ENCODE measurements at places on chromosomes 5 and 9.
A peak's percentile ranks its signal among the peaks of the same experiment; 100 is the strongest.

DNA sequence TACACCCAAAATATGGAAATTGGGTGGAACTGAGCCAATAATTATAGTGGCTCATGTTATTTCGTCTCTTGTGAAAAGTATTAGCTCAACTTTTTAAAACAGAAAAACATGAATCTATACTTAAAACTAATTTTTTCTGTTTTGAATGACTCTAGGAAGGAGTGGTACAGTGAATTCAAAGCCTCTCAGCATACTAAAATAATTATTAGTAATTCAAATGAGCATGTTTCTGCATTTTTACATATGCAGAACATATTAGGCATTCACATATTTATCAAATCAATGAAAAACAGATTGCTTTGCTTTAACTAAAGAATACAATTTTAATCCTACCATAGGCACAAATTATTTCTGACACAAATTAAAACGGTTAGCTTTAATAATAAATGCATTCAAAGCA lies 54.3 kb downstream of the CSNK1A1 start:
- no peak for DNase-seq

DNA sequence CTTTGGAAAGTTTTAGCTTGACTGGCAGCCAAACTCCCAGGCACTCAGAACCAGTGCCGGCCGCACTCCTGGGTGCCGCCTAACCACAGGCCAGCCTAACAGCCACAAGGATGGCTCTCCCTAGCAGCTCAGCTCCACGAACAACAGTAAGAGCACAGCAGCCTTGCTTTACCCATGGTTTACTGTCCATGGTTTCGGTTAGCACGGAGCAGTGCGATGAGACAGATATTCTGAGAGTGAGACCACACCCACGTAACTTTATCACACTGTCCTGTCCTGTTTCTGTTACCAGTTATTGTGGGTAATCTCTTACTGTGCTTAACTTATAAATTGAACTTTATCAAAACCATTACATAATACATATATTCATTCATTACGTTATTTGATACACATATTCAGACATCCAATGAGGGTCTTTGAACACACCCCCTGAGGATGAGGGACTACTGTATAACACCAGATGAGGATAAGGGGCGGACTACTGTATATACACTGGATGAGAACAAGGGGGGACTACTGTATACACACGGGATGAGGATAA lies 12.4 kb downstream of the CLPTM1L start:
- no peak for DNase-seq

DNA sequence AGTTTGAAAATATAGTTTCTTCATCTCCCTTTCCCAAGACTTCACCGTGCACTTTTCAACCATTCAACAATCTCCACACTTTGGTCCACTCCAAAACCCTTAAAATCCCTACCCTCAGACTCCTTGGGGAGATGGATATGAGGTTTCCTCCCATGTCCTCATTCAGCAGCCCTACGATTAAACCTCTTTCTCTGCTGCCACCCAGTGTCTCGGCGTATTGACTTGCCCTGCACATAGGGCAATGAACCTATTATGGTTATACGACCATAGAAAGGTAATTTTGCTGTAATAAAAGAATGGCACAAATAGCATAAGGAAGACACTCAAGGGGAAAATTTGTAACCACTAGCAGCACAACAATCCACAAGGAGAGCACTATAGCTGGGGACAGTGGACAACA lies 803.5 kb downstream of the TLE1 start:
- no peak for DNase-seq

GRCh38 chr9:6216002-6216401 lies 395 bp downstream of the IL33 start:
- DNase-seq = no peak

DNA sequence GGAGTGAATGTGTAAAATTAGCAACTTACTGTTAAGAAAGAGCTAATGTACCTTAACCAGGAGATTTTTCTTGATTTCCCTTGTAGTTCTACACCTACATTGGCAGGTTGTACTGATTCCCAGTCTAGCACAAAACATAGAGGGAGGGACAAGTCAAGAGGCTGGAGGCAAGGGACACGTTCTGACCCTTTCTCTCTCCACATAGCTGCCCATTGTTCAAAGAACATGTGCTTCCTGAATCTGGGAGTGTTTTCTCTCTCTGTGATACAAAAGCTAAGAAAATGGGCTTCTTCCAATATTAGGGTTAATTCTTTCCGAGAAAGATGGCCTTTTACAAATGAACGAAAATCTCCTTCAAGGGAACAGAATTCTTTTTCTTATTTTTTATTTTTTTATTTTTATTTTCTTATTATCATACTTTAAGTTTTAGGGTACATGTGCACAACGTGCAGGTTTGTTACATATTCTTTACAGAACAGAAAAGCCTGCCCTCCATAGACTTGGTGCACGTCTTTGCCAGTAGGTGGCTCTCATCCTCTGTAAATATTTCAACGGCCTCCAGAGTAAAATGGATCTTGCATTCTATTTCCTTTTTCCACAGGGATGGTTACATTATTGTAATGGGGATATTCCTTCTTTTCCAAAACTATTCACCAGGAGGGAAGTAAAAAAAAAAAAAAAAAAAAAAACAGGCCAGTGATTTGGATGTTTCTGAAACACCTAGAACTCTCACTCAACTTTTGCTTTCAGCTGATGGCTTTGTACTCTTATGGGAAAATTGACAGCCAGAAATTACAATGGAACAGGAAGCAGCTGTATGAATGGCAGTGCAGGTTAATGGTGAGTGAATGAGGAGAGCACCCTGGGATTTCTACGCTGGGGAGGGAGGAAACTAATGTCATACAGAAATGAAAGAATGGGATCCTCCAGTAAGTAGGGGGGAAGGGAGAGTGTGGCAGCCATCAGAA lies 13.1 kb upstream of the IFNA5 start:
- DNase-seq = peak; percentile 34

- no peak for DNase-seq
Measured at GRCh38 chr9:112997236-112997941, 14.6 kb downstream of the ZNF883 start.

DNA sequence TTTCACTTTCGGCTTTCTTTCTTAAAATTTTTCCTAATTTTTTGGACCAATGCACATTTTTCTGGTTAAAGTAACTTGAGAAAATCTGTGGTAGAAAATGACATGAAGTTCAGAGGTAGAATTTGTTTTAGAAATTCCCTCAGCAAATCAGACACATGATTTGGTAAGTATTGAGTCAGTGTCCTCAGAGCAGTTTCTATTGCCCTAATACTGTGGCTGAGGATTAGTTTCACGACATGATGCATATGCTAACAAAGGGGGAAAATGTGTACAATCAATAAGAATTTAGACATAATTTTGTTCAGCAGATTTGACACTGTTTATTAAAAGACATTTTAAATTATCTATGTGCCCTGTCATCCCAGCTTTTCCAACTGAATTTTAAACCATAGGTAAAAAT lies 56.2 kb upstream of the GCNT4 start:
- DNase-seq = no peak

GRCh38 chr9:36017278-36017677 lies 19.4 kb upstream of the RECK start:
- no peak for DNase-seq

DNA sequence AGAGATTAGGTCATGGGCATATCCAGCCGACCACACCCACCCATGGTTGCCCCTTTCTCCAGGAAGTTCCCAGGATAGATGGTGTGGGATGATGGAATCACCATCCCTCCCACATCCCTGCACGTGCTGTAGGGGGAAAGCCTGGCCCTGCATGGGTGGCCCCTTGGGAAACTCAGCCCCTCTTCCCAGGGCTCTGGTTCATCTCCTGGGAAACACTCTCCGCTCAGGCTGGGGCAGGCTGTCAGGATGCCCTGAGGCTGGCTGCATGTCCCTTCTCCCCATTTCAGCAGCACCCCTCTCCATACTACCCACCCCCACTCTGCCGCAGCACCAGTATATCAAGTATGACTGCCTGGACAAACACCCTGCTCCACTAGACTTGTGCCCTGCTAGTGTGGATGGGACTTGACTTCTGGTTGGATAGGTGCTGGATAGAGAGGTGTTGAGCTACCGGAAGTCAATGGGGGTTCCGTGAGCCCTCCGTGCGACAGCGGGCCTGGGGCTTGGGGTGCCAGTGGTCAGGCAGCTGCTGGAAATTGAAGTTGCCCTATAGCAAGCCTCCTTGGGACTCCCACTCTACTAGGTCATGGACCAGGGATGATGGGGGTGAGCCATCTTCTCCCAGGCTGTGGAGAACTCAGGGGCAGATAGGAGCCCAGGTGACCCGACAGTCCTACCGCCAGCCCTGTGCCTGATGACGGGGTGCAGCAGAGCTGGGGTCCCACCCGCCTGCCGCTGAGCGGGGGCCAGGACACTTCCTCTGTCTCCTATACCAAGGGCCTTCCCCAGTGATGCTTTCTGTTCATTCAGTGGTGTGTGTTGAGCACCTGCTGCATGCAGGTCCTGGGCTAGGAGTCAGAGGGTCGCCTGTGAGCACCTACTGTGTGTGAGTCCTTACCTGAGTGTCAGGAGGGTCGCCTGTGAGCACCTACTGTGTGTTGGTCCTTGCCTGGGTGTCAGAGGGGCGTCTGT lies 69.4 kb upstream of the COL5A1 start:
- no peak for DNase-seq

- DNase-seq = no peak
Measured at GRCh38 chr9:100587375-100587774, 9.5 kb downstream of the CAVIN4 start.

DNA sequence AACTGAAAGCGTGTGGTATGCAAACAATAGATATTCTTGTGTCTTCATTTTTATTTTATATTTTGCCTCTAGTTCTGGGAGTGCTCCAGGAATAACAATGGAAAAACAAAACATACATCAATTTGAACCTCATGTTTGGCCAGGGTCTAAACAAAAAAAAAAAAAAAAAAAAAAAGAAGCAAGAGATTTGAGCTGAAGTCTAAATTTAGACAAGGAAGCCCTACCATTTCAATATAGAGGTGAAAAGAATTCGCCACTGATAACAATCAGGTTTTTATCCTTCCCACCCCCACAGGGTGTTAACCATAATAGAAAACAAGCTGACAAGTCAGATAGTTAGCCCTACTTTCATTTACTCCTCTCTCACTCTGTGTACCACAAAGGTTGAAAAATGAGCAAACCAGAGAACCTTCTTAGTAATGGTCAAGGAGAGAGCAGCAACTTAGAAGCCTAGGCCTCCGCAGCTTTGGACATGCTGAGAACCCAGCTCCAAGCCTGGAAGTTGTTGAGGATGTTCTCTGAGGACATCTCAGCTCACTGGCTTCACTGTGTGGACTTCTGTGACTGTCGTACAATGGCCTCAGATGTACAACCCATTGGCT lies 118.2 kb upstream of the HMHB1 start:
- no peak for DNase-seq

DNA sequence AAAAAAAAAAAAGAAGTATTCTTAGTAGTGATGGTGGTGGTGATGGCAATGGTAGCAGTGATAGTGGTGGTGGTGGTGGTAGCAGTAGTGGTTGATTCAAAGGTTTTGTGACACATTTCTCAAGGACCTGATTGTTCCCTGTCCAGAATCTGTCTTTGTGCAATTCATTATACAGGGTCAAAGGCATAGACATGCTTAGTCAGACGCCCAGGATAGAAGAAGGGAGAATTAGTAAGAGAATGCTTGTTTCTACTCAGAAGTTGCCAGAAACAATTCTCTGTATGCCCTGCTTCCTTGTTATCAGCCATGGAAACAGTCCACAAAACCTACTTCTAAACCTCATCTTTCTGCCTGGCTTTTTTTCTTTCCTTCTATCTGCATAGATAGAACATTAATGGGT lies 89.4 kb downstream of the SLC44A1 start:
- DNase-seq = no peak

DNA sequence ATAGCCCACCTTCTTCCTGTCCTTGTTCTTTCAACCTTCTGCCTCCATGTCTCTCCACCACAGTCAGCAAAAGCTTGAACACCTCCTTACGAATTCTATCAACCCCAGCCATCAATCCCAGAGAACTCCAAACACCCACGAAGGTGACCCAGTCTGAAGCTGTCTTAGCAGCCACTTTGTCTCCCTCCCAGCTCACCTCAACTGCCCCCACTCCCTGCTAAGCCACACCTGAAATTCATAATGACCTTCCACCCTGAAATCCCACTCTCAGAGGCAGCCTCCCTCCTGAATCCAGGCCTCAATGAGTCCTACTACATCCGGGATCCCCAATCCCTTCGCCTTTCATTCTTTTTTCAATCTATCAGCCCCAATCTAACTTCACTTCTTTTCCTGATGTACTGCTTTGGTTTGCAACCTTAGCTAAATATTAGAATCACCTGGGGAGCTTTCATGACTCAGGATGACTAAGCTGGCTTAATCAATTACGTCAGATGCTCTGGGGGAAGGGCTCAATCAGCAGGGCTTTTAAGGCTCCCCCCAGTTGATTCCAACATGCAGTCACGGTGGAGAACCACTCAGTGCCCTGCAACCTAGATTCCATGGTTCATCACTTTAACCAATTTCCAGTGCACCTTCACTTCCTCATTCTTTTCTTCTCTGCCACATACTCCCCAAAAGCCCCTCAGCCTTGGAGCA lies 32.2 kb downstream of the BHMT start:
- DNase-seq = no peak

DNA sequence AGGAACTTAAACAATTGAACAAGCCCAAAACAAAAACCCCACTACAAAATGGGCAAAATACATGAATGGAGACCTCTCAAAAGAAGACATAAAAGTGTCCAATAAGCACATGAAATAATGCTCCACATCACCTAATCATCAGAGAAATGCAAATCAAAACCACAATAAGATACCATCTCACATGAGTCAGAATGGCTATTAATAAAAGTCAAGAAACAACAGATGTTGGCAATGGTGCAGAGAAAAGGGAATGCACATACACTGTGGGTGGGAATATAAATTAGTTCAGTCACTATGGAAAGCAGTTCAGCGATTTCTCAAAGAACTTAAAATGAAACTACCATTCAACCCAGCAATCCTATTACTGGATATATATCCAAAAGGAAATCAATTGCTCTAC lies 337.4 kb upstream of the GRIA1 start:
- no peak for DNase-seq

DNA sequence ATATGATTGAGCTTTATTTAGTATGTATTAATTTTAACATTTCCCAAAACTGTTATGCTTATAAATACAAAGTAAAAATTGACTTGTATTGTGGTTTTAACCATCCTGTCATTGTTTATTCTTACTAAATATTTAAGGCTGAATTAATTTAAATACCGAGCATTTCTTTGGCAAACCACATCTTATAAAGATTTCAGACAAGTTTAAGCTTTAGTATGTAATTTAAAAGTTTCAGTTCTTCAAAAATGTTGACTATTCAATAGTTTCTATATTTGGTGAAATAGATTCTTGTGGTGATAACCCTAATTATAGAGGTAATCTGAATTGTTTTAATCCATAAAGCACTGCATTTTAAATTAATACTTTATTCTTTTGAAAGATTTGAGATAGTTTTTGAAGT lies 65.5 kb downstream of the CCNH start:
- no peak for DNase-seq

GRCh38 chr9:114483499-114483898 lies 21.8 kb downstream of the WHRN start:
- no peak for DNase-seq

- DNase-seq = no peak
Measured at GRCh38 chr5:150731669-150732242, 27.1 kb downstream of the DCTN4 start.

GRCh38 chr9:89844535-89844934 lies 239.7 kb downstream of the GADD45G start:
- DNase-seq = no peak

GRCh38 chr5:127290946-127291693 lies 524 bp downstream of the MEGF10 start:
- no peak for DNase-seq

GRCh38 chr5:95731571-95732554 lies 727 bp downstream of the RHOBTB3 start:
- DNase-seq = peak; percentile 66
